ENCODE measurements at places on chromosomes 13 and 19. TPM values are rescaled to one million over a fixed set of nuclear protein-coding genes. Genes with fewer than 3 reads are reported as not detected.

- H3K27me3 ChIP-seq: no peaks in the 10 kb centered on the region
- H3K36me3 ChIP-seq: peaks cover 27% of the 10 kb centered on the region
- H3K27ac ChIP-seq: peak overlapping the region; percentile 74
- DNase-seq: peak; percentile 11
- peaks cover 2% of the 10 kb centered on the region for H3K4me1 ChIP-seq
Measured at GRCh38 chr19:16541526-16542044, 652 bp downstream of the CHERP start.

DNA sequence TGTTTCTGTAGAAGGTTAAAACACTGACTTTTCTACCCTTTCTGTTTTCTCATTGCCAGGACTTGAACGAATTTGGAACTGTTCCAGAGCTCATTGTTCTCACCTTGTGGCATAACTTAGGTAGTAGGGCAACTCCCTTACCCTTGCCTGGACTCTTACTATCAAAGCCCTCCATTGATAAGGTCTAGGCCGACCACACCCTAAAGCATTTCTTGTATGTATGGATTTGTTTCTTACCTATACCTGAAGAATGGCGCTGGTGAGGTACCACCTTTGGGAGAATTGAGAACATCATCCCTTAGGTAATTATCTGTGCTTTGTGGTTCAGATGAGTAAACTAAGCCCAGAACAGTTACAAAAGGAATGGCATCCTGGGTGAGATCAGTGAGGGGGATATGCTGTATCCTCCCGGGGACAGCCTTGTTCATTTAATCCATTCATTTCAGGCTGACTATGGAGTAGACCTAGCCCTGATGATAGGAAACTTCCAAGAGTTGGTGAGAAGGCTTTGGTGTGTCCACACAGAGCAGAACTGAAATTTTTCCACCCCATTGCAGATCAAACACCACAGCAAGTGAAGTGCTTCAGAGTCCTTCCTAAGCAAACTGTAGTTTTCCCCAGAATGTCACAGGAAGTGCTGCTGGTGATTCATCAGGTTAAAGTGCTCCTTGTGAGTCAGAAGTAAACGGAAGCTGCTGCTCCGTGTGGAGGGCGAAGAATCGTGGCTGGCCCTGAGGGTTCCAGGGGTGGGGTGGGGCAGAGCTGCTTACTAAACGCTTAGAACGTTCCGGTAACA is 113.0 kb downstream of the TEX26 start:
- peak; percentile 97 for DNase-seq
- H3K27ac ChIP-seq: peak overlapping the region; percentile 82
- H3K4me1 ChIP-seq: peaks cover 20% of the 10 kb centered on the region
- no peaks in the 10 kb centered on the region for H3K27me3 ChIP-seq

Gene MIA
- total RNA-seq: not detected

- H3K27me3 ChIP-seq: peaks cover 43% of the 10 kb centered on the region
- no peak within 1 kb of the TSS for H3K4me3 ChIP-seq
- DNase-seq: no peak
- H3K27ac ChIP-seq: no peak within 1 kb of the TSS
Measured at GRCh38 chr13:42574011-42574410, at the start of gene TNFSF11. TSS of gene TNFSF11 (plus strand) at chr13:42574152. CDS start at chr13:42574304, 152 bp downstream.

- H3K27me3 ChIP-seq: no peaks in the 10 kb centered on the region
- no peak overlapping the region for H3K27ac ChIP-seq
Measured at GRCh38 chr19:29945433-29945832, 3.4 kb downstream of the URI1 start.

GRCh38 chr19:30521937-30522336 is 149.8 kb downstream of the ZNF536 start:
- no peaks in the 10 kb centered on the region for H3K27me3 ChIP-seq
- no peak for DNase-seq
- no peaks in the 10 kb centered on the region for H3K36me3 ChIP-seq

GRCh38 chr19:38227287-38228004 is 3.4 kb upstream of the DPF1 start:
- H3K36me3 ChIP-seq: no peaks in the 10 kb centered on the region
- no peak overlapping the region for H3K27ac ChIP-seq
- peaks cover 3% of the 10 kb centered on the region for H3K27me3 ChIP-seq
- peaks cover 3% of the 10 kb centered on the region for H3K4me1 ChIP-seq
- no peak overlapping the region for H3K4me3 ChIP-seq

Gene IGSF23
- total RNA-seq: not detected

DNA sequence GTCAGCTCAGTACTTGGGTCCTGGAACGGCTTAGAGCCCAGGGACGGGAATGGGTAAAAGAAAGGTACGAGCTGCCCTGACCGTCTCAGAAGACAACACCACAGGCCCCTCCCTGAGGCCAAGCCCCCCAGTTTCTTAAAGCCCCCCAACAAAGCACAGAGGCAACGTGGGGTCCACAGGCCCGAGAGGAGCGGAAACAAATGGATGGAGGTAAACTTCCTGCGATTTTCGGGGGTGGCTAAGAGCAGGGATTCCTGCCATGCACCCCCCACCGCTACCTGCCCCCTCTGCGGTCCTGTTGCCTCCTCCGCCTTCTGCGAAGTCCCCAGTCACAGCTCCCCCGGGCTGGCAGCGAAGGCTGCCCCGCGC is 48.2 kb downstream of the PTPRS start:
- H3K36me3 ChIP-seq: no peaks in the 10 kb centered on the region
- no peaks in the 10 kb centered on the region for H3K27me3 ChIP-seq
- H3K4me1 ChIP-seq: peaks cover 8% of the 10 kb centered on the region

GRCh38 chr13:22018836-22019210 is 347.9 kb downstream of the FGF9 start:
- H3K4me1 ChIP-seq: no peaks in the 10 kb centered on the region
- no peak for DNase-seq

DNA sequence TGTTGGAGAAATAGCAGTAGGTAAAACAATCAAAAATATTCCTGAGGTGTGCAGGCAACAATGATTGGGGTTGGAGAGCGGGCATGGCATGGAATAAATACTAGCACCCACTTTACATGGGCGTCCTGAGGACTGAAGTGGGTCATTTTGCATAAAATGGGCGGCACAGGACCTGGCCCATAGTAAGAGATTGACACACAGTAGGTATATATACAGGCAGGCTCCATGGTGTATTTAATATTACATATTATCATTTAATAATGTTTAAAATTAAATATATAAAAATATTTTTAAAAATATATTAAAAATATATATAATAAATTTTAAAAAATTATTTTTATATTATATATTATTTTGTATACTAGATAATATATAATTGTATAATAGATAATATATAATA is 48.3 kb downstream of the CRYL1 start:
- H3K27ac ChIP-seq: no peak overlapping the region
- H3K36me3 ChIP-seq: no peaks in the 10 kb centered on the region
- DNase-seq: no peak
- H3K27me3 ChIP-seq: no peaks in the 10 kb centered on the region

Gene SHISA7
- total RNA-seq: not detected

Gene WDR87
- total RNA-seq: not detected

Gene MTUS2
- under 0.01 TPM for total RNA-seq

Gene FCER2
- not detected for total RNA-seq

GRCh38 chr19:31312009-31312676 is 37.1 kb downstream of the TSHZ3 start:
- peaks cover 13% of the 10 kb centered on the region for H3K4me1 ChIP-seq
- peaks cover 25% of the 10 kb centered on the region for H3K36me3 ChIP-seq
- peak overlapping the region; percentile 54 for H3K27ac ChIP-seq
- peak; percentile 87 for DNase-seq
- no peak overlapping the region for H3K4me3 ChIP-seq

GRCh38 chr19:21323000-21323399 is 6.2 kb downstream of the ZNF708 start:
- H3K4me3 ChIP-seq: no peak overlapping the region
- no peak for DNase-seq
- H3K4me1 ChIP-seq: peaks cover 2% of the 10 kb centered on the region
- H3K36me3 ChIP-seq: peaks cover 12% of the 10 kb centered on the region
- H3K27me3 ChIP-seq: no peaks in the 10 kb centered on the region
- no peak overlapping the region for H3K27ac ChIP-seq

DNA sequence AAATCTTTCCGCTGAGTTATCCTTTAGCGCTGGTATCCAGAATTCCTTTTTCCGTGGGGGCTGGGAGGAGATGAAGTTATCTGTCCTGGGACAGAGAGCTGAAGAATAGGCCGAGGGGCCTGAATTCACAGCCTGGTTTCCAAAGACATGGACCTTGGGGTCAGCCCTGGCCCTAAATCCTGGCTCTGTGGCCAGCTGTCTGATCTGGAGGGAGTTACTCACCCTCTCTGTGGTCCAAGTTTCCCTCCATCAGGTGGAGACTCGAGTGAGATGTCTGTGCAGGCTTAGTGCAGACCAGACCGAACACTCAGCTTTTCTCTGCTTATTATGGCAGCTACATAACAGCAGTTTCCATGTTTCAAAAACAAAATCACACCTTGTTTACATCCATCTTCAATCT is 59.6 kb downstream of the CDADC1 start:
- no peak for DNase-seq
- no peak overlapping the region for H3K27ac ChIP-seq
- no peaks in the 10 kb centered on the region for H3K27me3 ChIP-seq

GRCh38 chr13:49995625-49996101 is 1.2 kb upstream of the TRIM13 start:
- no peak overlapping the region for H3K27ac ChIP-seq
- H3K4me1 ChIP-seq: peaks cover 4% of the 10 kb centered on the region
- H3K4me3 ChIP-seq: peak overlapping the region; percentile 87
- H3K36me3 ChIP-seq: peaks cover 8% of the 10 kb centered on the region

GRCh38 chr19:42467183-42467760 is 24.5 kb upstream of the CXCL17 start:
- H3K4me1 ChIP-seq: peaks cover 6% of the 10 kb centered on the region
- no peak for DNase-seq
- H3K36me3 ChIP-seq: no peaks in the 10 kb centered on the region
- peaks cover 11% of the 10 kb centered on the region for H3K27me3 ChIP-seq

Gene KLK5
- total RNA-seq: not detected

Gene ATP1A3
- total RNA-seq: under 0.01 TPM

DNA sequence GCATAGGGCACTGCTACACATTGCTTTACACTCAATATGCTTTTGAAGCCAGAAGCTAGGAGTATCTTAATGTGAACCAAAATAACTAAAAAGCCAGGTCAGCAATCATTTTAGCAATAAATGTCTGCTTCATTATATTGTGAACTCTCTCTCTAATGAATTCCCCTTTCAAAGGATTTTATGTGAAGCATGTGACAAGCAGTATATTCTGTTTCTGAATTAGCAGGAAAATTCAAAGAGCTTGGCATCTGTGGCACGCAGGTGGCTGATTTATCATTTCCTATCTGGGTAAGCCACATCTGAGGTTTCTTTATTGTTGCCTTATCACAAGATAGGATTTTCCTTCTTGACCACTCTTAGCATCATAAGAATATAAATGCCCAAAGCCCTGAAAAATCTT is 56.8 kb upstream of the KLF12 start:
- DNase-seq: no peak
- H3K36me3 ChIP-seq: no peaks in the 10 kb centered on the region
- no peaks in the 10 kb centered on the region for H3K27me3 ChIP-seq
- H3K4me1 ChIP-seq: peaks cover 5% of the 10 kb centered on the region
- H3K4me3 ChIP-seq: no peak overlapping the region

DNA sequence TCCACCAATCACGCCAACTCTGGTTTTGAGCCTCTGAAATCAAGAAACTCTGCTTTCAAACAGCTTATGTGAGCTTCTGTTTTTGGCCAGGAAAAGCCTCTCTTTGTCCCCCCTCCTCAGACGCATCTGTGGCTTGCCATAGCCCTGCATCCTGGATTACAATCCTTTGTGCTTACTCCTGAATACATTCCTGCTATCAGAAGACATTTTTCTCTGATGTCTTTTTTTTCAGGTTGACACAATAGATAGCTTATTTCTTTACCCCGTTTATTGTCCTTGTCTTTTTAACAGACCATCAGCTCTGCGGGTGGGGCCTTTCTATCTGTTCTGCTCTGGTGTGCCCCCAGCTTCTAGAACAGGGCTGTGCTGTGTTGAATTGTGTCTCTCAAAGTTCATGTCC is 11.0 kb downstream of the PNMA8B start:
- no peak for DNase-seq
- no peaks in the 10 kb centered on the region for H3K36me3 ChIP-seq

Gene PRR22
- 0.28 TPM for total RNA-seq

- no peak for DNase-seq
- H3K27ac ChIP-seq: peak overlapping the region; percentile 28
- H3K4me3 ChIP-seq: peak overlapping the region; percentile 81
- peaks cover 13% of the 10 kb centered on the region for H3K36me3 ChIP-seq
- peaks cover 2% of the 10 kb centered on the region for H3K4me1 ChIP-seq
Measured at GRCh38 chr19:32580353-32580900, 563 bp upstream of the PDCD5 start.

Gene C19orf85
- not detected for total RNA-seq

DNA sequence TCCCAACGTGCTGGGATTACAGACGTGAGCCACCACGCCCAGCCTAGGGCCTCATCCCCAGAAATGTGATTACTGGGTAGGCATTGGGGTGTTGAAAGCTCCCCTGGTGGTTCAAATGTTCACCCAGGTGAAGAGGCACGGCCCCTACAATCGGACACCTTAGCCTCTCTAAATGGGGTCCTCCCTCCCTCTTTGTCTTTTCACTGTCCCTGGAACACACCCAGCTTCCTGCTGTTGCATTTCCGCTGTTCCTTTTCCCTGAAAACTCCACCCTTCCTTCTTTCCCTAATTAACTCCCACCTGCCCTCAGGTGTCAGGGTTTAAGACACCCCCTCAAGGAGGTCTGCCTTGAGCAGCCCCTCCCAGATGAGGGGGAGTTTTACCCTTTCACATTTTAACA is 3.6 kb upstream of the PRODH2 start:
- no peaks in the 10 kb centered on the region for H3K36me3 ChIP-seq
- H3K4me3 ChIP-seq: no peak overlapping the region
- H3K4me1 ChIP-seq: no peaks in the 10 kb centered on the region
- no peak overlapping the region for H3K27ac ChIP-seq
- DNase-seq: no peak

GRCh38 chr19:41064974-41065569 is 23.2 kb upstream of the CYP2A13 start:
- H3K36me3 ChIP-seq: no peaks in the 10 kb centered on the region
- DNase-seq: peak; percentile 43
- H3K27me3 ChIP-seq: peaks cover 2% of the 10 kb centered on the region

GRCh38 chr13:51523082-51523518 is 61.2 kb upstream of the WDFY2 start:
- no peak overlapping the region for H3K4me3 ChIP-seq
- DNase-seq: peak; percentile 69
- H3K36me3 ChIP-seq: no peaks in the 10 kb centered on the region
- H3K27me3 ChIP-seq: no peaks in the 10 kb centered on the region
- peak overlapping the region; percentile 70 for H3K27ac ChIP-seq
- H3K4me1 ChIP-seq: peaks cover 25% of the 10 kb centered on the region

GRCh38 chr19:54209811-54210494 is 9.3 kb downstream of the RPS9 start:
- peaks cover 30% of the 10 kb centered on the region for H3K4me1 ChIP-seq
- peak; percentile 98 for DNase-seq
- H3K27ac ChIP-seq: peak overlapping the region; percentile 48
- H3K4me3 ChIP-seq: no peak overlapping the region
- H3K27me3 ChIP-seq: no peaks in the 10 kb centered on the region
